ENCODE measurements at places on chromosomes 6 and 20.

GRCh38 chr6:13471184-13471583 is 16.2 kb downstream of the GFOD1 start:
- DNase-seq = no peak

- DNase-seq = no peak
Measured at GRCh38 chr6:165762876-165763275, 99.8 kb upstream of the PDE10A start.

DNA sequence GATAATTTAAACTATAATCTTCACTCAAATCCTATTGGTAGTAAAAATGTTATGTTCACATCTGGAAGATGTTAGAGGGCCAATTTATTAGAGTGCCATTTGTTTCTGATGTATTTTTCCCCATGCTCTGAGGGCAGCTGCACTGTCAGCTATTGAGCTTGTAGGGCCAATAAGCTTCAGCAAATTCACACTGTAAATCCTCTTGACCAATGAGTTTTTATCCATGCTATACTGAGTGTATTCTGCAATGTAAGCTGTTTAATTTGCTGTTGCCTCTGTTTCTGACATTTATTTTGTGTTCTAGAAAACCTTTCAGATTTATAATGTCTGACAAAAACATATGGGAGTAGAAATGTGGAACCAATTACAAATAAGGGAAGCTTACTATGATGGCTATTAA is 62.6 kb downstream of the OGFRL1 start:
- no peak for DNase-seq

DNA sequence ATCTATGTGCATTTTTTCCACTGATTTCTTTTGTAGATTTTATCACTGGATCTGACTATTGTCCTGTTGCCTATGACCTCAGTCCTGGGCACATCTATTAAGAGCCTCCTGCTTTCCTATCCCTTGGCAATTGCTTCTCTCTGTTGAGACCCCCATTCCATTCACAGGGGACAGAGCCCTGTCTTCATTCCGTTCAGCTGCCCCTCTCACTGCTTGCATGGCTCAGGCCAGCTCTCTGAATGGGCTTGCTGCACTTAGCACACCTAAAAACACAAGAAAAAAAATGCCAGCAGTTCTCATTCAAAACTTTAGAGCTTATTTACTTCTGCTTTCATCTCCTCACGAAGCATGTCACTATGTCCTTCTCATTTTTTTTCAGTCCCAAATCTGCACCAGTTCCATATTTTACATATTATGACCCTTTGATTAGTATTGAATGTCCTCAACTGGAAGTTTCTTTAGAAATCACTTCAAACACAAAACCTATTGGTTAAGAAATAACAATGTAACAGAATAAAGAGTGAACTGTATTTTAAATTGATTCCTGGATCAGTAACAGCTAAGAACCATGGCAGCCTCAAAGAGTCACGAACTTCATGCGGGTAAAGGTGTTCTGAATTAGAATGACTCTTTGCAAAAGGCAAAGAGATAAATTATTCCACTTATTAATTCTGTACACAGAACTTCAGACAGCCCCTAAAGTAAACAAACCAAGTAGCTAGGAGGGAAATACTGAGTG is 616.5 kb downstream of the C6orf118 start:
- no peak for DNase-seq

DNA sequence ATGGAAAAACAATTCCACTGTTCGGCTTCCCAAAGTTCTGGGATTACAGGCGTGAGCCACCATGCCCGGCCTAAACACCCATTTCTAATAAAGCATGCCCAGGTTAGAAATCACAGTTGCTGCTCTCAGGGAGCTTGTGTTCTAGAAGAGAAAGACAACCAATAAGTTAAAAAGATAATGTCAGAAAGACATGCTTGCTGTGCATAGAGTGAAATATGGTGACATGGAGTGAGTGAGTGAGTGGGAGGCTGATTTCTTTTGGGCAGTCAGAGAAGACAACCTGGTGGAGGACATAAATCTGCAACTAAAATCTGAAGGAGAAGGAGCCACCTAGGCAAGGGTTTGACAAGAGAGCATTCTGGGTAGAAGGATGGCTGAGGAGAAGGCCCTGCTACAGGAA is 222.6 kb downstream of the ARID1B start:
- no peak for DNase-seq

DNA sequence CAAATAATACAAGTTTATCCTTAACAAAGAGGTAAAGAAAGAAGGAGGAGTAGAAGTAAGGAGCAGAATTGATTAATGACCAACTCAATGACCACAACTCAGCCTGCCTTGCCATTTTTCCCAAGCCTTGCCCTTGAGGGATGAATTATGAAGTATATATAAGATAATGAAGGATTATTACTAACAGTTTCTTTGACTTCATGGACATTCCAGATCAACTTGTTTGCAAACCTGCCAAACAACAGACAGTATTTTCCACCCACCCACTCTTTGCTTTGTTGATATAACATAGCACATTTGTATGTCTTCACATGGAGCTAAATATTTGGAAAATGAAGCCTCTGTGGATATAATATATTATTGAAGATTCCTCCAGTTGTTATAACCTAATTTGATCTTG is 9.9 kb upstream of the C6orf141 start:
- no peak for DNase-seq

GRCh38 chr20:47481330-47482216 is 20.1 kb upstream of the NCOA3 start:
- no peak for DNase-seq

- DNase-seq = no peak
Measured at GRCh38 chr6:159728531-159728964, 1.2 kb downstream of the WTAP start.

- DNase-seq = no peak
Measured at GRCh38 chr20:24149881-24150307, 161.3 kb upstream of the GGTLC1 start.

- no peak for DNase-seq
Measured at GRCh38 chr6:102742754-102743356, 1349.3 kb downstream of the GRIK2 start.

GRCh38 chr6:144722925-144723324 is 437.8 kb downstream of the UTRN start:
- DNase-seq = no peak

DNA sequence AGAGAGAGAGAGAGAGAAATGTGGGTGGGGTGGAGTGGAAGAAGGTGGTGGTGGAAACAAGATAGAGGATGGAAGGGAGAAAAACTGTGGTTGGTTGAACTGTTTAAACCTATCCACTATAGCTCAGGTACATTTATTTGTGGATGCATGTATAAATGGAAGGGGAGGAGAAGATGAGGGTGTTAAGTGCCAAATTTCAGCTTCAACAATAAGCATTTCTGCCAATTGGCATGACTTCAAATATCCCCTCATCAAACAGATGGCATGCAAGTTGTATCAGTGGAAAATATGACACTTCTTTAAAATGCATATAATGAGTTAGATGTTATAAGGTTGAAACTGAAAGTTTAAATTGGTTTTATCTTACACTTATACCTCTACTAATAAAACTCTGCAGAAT is 216.1 kb downstream of the LMBRD1 start:
- no peak for DNase-seq
